ENCODE measurements at places on chromosomes 3 and 15.

- peak; percentile 33 for DNase-seq
These were observed 17.6 kb downstream of the ARIH1 start for GRCh38 chr15:72491768-72492167.

DNA sequence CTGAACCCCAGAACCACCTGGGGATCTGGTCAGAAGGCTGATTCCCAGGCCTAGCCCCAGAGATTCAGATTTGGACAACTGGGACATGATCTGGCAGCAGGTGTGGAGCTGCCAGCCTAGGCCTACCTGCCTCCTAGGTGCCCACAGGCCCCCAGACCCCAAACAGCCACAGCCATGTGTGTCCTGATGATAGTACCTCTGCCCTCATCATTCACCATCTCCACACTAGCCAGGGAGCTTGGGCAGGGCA is 34.7 kb downstream of the HMCES start:
- DNase-seq = no peak

- DNase-seq = no peak
These were observed 332.9 kb downstream of the ROBO2 start for GRCh38 chr3:77372634-77373346.

DNA sequence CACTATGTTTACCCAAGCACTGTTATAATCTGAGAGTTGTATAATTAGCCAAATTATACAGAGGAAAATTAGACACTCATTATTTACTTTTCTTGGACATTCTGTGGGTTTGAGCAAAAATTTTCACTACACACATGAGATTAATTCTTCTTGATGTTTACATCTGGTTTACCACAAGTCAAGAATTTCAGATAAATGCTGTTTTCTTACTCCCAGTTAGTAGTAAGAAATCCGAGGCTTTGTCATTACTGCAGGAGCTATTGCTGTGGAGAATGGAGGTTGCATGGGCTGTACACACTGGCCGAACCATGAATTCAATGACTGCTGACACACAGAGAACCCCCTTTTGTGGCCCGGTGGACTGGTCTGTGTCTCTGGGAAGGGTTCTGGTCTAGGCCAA is 207.7 kb upstream of the CFAP20DC start:
- DNase-seq = no peak

- no peak for DNase-seq
These were observed 693.8 kb downstream of the NAALADL2 start for GRCh38 chr3:175552929-175553328.

All from epithelial cell of prostate (primary cell).